Stimulated activated CD8-positive, alpha-beta memory T cell treated with anti-CD3 and anti-CD28 coated beads, Interleukin-4, amount 100 ng/mL, for 48 hours (primary cell): ENCODE measurements at places on chromosomes 4 and X.

DNA sequence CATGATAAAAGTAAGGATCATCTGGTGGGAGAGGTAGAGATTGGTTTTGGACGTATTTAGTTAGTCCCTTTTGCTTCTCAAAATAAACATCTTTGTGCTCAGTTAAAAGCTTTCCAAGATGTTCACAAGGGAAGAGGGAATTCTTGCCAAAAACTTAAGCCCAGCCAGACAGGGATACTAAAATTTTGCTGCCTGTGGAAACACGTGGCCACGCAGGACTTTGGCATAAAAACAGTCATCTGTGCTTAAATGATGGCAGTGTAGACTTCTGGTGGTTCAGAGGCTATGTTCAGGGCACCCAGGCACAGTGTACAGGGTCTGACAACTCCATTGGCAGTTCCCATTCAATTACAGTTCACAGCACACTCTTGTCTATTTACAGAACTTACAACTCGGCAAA, 93.2 kb upstream of the JADE1 start:
- no peak for DNase-seq

DNA sequence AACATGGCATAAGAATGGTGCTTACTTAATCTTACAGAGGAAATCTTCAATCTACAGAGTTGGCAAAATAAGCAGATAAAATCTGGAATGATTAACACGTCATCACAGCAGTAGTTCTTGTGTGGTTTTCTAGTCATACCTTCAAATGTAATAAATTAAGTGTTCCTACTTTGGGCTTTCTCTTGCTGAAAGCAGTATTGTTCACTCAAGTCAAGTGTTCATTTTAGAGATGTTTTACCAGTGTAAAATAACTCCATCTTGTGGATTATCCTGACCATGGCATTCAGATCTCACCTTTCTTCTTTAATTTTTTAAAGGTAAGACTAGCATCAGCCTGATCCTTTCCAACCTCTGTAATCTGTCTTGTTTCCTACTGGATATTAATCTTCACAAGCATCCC, 72.9 kb downstream of the ADAMTS3 start:
- DNase-seq = no peak

- no peak for DNase-seq
Observed at GRCh38 chr4:80179637-80180161, 17.6 kb upstream of the PRDM8 start.

- DNase-seq = no peak
Observed at GRCh38 chr4:15781427-15782095, 3.4 kb downstream of the CD38 start.

GRCh38 chr4:186137196-186137794, 32.8 kb downstream of the FAM149A start:
- no peak for DNase-seq

GRCh38 chr4:153788051-153788412, 851 bp downstream of the SFRP2 start:
- peak; percentile 28 for DNase-seq

DNA sequence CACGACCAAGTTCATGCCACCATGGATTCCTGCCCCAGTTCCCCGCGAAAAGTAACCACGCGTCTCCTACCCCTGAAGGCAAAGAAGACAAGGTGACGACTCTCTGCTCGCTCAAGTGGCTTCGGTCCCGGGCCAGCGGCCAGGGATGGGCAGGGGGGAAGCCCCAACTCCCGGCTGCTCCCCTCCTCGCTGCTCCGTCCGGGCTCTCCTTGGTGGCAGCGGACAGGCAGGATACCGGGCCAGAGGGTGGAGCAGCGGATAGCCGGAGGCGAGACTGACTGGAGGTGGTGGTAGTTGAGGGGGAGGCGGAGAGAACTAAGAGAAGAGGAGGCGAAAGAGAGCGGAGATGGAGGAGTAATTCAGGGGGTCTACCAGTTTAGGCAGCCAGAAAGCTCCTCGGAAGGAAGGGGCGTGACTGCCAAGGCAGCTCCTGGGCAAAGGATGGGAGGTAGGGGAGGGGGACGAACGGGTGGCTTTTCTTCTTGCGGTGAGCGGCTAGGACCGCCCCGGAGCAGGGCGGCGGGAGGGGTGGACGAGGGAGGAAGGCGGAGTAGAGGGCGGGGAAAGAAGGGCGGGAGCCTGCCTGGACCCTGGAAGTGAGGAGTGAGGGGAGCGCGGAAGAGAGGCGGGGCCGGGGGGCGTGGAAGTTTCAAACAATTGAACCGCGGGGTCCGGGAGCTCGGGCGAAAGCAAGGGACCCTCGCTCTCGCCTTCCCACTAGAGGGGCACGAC, at the start of gene AMOT:
Gene AMOT, minus strand, starts transcription at position 450 of the 732 bp plus-strand sequence. CDS start 17,705 bp downstream, outside the sequence.
- DNase-seq = peak; percentile 64

DNA sequence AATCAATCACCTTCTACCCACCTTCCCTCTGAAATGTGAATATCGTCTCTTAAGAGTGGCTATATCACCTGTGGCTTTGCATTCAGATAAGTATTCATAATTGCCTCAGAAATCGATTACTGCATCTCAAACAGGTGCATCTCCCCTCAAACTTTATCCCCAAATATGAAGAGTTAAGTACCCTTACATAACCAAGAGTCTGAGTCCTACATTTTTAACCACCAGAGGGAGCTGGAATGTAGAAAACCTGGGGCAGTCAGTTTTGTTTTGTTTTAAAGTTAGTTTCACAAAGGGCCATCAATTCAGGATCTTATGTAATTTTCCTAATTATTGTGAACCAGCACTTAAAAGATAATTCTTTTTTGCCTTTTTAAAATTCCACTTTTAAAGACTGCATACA, 5.7 kb downstream of the TCEANC start:
- no peak for DNase-seq

DNA sequence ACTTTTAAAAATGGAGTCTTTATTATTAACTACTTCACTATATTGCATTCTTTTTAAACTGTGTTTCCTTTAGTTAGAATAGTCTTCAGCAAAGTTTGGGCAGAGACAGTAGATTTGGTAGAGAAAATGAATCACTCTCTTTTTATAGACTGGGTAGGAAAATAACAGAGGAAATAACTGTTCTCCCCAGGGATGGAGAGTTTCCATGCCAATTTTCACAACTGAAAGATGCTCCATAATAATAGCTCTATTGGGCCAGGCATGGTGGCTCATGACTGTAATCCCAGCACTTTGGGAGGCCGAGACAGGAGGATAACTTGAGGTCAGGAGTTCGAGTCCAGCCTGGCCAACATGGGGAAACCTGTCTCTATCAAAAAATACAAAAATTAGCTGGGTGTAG, 13.1 kb downstream of the HSD17B13 start:
- DNase-seq = no peak
